Pancreas (tissue), 10 donors: ENCODE measurements at places on chromosomes 11 and 22. TPM values are rescaled to one million over a fixed set of nuclear protein-coding genes. Genes with fewer than 3 reads are reported as not detected.
A peak's percentile ranks its signal among the peaks of the same experiment; 100 is the strongest.

GRCh38 chr22:24951942-24952836 lies at the start of gene KIAA1671:
Gene KIAA1671, plus strand, starts transcription at chr22:24952716. Its CDS starts 75,284 bp downstream, at chr22:25028000.
- H3K36me3 ChIP-seq, result no peaks in the 10 kb centered on the region
- H3K27ac ChIP-seq, result peak within 1 kb of the TSS; percentile 88
- peak within 1 kb of the TSS; percentile 68 for H3K4me3 ChIP-seq
- peak; percentile 94 for DNase-seq
- no peaks in the 10 kb centered on the region for H3K27me3 ChIP-seq
- H3K4me1 ChIP-seq, result peaks cover 26% of the 10 kb centered on the region

DNA sequence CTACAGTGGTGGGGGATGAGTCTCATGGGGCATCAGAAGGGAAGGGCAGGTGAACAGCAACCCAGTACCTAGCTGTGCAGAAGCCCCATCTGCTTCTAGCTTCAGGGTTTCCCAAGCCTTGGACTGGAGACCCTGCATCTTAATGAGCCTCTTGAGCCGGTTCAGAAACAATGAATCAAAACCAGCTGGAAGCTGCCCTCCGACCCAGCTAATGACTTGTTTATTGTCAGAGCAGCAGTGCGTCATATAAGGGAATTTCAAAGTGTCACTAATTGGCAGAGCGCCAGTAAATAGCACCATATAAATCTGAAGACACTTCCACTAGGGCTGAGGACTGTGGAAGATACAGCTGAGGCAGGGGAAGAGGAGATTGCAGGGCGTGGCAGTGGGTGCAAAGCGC lies 57.5 kb downstream of the RPUSD4 start:
- H3K4me3 ChIP-seq, result no peak overlapping the region

DNA sequence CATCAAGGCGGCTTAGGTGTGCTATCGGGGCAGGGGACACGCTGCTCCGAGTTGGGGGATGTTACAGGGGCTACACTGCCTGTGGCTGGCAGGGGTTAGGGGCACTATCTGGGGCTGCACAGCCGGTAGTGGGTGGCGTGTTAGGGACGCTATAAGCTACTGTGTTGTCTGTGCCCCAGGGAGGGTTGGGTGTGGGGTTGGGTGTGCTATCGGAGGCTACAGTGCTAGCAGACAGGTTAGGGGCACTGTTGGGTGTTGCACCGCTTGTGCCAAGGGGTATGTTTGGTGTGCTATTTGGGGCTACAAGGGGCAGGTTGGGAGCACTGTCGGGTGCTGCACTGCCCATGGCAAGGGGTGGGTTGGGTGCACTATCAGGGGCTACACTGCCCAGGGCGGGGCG lies 120.2 kb upstream of the VPREB1 start:
- no peak overlapping the region for H3K27ac ChIP-seq
- H3K4me1 ChIP-seq, result no peaks in the 10 kb centered on the region
- DNase-seq, result no peak
- H3K36me3 ChIP-seq, result no peaks in the 10 kb centered on the region

GRCh38 chr11:128519338-128519737 lies 68.0 kb downstream of the ETS1 start:
- DNase-seq, result no peak
- peaks cover 20% of the 10 kb centered on the region for H3K4me1 ChIP-seq
- H3K4me3 ChIP-seq, result no peak overlapping the region
- no peaks in the 10 kb centered on the region for H3K27me3 ChIP-seq
- no peaks in the 10 kb centered on the region for H3K36me3 ChIP-seq

The NXPE4 gene
- not detected for polyA plus RNA-seq

DNA sequence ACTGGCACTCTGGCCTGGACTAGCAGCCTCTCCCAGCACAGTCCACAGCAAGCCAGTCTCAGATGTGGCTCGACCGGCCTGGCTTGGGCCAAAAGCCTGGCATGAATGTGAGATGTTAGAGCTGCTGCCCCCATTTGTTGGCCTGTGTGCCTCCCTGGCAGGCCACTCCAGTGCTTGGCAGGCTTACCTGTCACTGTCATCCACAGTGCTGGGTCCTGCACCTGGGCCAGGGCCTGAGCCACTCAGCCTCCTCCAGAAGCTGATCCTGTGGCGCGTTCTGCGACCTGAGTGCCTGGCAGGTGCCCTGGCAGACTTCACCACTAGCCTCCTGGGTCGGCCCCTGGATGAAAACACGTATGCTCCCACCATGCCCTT lies 36.1 kb downstream of the RRP8 start:
- no peaks in the 10 kb centered on the region for H3K36me3 ChIP-seq
- no peak overlapping the region for H3K4me3 ChIP-seq
- no peak for DNase-seq
- no peaks in the 10 kb centered on the region for H3K27me3 ChIP-seq
- H3K27ac ChIP-seq, result no peak overlapping the region
- H3K4me1 ChIP-seq, result no peaks in the 10 kb centered on the region
